Activated CD4-positive, CD25-positive, alpha-beta regulatory T cell treated with anti-CD3 and anti-CD28 coated beads, Interleukin-2, amount 50 U/mL, for 16 hours (primary cell): ENCODE measurements at places on chromosomes 2 and 18.

- no peak for DNase-seq
Measured at GRCh38 chr18:33875029-33875565, 297.1 kb downstream of the ASXL3 start.

DNA sequence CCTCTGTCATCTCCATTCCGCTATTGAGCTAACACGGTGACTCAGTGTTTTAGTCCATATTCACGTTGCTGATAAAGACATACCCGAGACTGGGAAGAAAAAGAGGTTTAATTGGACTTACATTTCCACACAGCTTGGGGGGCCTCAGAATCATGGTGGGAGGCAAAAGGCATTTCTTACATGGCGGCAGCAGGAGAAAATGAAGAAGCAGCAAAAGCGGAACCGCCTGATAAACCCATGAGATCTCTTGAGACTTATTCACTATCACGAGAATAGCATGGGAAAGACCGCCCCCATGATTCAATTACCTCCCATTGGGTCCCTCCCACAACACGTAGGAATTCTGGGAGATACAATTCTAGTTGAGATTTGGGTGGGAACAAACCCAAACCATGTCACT, 22.6 kb upstream of the CXXC1 start:
- DNase-seq, result no peak

GRCh38 chr18:38909972-38910371, 1344.4 kb upstream of the CELF4 start:
- DNase-seq, result no peak

DNA sequence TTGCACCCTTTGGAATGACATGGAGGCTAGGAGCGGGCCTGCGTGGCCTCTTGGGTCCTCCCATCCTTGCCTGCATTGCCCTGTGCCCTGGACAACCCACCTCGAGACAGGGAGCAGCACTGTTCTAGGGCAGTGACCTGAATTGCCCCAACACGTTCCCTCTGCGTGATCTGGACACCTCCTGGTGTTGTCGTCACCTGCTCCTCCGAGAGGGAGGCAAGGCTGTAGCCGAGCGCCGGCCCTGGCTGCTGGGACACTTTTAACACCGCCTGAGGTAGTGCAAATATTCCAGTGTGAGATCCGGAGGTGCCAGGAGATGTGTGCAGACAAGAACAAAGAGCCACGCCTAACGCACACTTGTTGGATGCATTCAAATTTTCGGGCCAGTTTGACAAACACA, 131.5 kb downstream of the SMAD7 start:
- no peak for DNase-seq

GRCh38 chr2:9398881-9399780, 24.2 kb downstream of the ITGB1BP1 start:
- no peak for DNase-seq

GRCh38 chr2:210004881-210005280, 2.4 kb downstream of the RPE start:
- DNase-seq, result no peak

GRCh38 chr2:176917-177316, 86.9 kb downstream of the SH3YL1 start:
- DNase-seq, result no peak

DNA sequence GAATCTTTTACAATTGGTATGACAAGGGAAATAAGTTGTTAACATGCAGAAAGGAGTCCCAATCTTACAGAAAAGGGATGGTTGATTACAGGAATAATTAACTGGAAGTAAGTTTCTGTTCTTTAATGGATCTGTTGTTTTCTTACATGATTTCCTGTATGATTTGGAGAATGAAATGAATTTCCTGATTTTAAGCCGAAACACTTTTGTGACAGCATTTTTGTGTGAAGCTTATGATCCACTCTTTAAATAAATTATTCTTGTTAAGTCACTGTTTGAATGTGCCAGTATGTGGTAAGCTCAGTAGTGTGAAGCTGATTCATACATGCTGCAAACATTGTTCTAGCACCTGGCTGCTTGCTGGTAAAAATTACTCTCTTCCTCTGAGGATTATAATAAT, 516.2 kb downstream of the DCDC2C start:
- DNase-seq, result no peak

GRCh38 chr2:212424082-212424481, 114.5 kb downstream of the ERBB4 start:
- no peak for DNase-seq

- no peak for DNase-seq
Measured at GRCh38 chr18:48320639-48320945, 88.6 kb downstream of the ZBTB7C start.

DNA sequence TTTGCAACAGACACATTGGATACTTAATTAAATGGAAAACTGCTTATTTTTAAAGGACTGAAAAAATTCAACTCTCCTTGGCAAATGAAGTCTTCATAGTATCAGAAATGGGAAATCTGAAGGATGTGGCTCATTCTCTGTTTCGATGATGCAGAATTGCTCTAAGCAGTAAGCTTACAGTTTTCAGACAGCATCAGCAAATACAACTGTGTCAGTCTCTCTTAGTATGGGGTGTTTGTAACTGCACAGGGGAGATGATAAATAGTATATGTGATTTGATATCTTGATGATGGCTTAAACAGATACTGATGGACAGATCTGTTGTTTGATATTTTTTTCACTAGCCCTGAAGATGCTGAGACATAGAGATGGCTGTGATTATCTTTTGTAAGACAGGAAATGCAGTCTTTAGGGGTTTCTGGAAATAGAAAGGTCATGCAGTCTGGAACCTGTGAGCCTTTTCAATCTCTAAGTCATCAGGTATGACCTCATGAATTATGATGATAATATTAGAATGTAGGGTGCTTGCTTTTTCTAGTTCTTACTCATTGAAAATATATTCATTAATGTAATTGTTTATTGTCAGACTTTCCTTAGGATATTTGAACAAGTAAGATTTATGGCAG, 84.2 kb downstream of the SLC4A10 start:
- no peak for DNase-seq

GRCh38 chr2:64819774-64820688, 166.3 kb upstream of the SERTAD2 start:
- DNase-seq, result peak; percentile 19

- DNase-seq, result no peak
Measured at GRCh38 chr2:46032996-46033395, 264.2 kb upstream of the EPAS1 start.

- no peak for DNase-seq
Measured at GRCh38 chr2:136703214-136703613, 62.1 kb upstream of the THSD7B start.

GRCh38 chr18:7727361-7728076, 160.4 kb downstream of the PTPRM start:
- no peak for DNase-seq

- no peak for DNase-seq
Measured at GRCh38 chr2:134721596-134721995, 2.8 kb upstream of the TMEM163 start.

DNA sequence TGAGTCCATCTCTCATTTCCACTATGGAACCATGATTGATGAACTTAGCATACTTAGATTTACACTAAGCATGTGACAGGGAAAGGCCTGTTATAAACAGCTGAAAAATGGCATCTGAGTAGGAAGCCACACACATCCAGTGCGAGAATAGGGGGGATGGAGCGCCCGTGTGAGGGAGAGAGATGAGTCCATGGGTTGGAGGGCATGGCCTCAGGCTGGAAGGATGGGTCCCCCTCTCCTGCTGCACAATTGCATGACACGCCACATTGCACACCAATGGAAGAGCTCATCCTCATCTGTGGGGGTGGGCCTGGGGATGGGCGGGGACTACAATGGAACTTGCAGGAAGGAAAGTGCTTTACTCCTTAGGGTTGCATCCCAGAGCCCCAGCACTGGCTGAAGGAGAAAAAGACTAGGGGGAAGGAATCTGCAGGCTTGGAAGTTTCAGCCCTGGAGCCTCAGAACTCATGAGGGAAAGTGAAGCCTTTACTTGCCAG, 46.4 kb upstream of the CXCR4 start:
- no peak for DNase-seq

GRCh38 chr2:45636008-45636407, 15.5 kb upstream of the PRKCE start:
- DNase-seq, result no peak

DNA sequence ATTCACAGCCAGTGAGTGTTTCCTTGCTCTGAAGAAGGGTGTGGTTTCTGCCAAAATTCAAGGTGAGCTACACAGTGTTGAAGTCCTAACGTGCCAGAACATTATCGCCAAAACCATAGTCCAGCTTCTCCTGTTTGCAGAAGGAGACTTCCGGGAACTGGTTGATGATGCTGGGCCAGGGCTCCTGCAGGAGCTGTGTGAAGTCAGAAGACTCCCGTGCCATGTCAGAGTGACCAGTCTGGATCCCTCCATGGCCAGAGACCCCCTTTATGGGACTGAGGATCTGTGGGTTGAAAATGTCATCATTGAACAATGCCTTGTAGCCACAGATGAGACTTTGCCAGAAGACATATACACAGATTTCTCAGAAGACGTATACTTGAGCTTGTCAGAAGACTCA, 96.0 kb upstream of the RAB12 start:
- DNase-seq, result no peak

DNA sequence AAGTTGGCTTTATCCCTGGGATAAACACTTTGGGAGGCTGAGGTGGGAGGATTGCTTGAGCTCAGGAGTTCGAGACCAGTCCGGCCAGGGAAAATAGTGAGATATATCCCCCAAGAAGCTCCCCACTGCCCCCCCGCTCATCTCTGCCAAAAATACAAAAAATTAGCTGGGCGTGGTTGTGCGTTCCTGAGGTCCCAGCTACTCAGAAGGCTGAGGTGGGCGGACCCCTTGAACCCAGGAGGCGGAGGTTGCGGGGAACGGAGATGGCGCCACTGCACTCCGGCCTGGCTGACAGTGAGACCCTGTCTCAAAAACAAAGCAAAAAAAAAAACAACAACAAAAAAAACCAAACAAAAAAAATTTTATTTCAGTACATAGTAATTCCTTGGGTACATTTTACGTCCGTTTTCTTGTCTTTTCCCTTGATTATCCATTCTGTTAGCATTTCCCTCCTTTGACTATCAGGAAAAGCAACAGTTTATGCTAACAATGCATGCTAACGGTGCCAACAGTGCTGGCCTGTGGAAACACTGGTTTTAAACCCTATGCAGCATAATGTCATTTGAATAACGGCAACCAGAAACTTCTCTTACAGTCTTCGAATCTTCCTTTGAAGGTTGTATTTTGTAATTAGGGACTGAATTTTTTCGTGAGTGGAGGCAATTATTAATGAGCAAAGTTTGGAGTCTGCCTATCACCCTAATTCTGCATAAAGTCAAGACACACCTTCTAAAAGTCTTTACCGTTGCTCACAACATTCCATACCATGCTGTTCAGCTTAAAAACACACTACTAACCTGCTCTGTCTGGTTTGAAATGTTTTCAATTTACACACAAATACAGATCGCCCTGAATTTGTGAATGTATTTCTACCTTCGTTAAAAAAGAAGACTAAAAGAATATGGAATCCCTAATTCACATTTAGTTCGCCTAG, 721 bp upstream of the MIB1 start:
- no peak for DNase-seq

- no peak for DNase-seq
Measured at GRCh38 chr18:50937183-50937582, 30.7 kb upstream of the ELAC1 start.

DNA sequence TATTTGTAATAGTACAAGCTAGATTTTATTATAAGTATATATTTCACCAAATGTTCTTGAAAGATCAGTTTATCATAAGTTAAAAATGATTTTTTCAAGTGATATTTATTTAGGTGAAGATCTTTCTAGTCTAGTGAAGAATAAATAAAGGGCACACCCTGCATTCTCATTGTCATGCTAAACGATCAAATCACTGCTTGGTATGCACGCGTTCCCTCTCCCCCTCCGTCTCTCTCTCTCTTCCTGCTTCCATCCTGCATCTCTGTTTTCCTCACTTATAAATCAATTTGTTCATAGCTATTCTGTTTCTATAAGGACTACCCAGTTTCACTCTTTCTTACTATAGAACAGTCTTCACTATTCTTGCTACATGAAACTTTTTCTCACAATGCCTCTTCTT, 1067.4 kb downstream of the LRP1B start:
- DNase-seq, result no peak

- no peak for DNase-seq
Measured at GRCh38 chr2:109185821-109186570, 57.0 kb downstream of the SH3RF3 start.

- no peak for DNase-seq
Measured at GRCh38 chr2:22450831-22451230, 934.1 kb upstream of the KLHL29 start.

DNA sequence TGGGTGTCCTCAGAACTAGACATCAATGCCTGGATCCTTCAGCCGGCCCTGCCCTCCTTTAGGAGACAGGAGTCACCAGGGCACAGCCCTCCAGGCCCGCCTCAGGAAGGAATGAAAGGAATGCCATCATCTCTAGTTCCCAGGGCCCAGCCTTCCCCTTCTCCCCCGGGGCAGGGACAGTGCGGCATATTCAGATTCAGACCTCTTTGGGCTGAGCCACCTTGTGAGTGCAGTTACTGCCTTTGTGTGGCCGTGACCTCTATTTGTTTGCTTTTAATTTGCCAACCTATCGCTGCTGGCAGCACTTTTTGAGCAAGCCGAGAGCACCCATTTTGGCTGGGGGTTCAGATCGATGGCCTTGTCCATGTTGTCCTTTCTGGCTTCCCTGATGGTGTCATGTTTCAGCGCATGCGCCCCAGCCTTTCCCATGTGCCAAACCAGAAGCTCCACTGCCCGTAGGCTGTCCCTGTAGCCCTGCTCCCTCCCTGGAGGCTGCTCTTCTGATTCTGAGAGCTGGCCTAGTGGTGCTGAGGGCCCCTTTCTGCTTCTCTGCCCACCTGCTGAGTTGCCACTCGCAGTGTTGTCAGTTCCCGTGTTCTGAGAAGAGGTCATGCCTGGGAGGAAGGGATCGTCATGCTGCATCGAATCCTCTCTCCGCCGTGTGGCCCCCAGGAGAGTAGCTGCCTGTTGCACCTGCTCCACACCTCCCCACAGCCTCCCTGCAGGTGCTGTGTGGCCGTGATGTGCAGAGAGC, 10.9 kb downstream of the ANKRD23 start:
- DNase-seq, result no peak

DNA sequence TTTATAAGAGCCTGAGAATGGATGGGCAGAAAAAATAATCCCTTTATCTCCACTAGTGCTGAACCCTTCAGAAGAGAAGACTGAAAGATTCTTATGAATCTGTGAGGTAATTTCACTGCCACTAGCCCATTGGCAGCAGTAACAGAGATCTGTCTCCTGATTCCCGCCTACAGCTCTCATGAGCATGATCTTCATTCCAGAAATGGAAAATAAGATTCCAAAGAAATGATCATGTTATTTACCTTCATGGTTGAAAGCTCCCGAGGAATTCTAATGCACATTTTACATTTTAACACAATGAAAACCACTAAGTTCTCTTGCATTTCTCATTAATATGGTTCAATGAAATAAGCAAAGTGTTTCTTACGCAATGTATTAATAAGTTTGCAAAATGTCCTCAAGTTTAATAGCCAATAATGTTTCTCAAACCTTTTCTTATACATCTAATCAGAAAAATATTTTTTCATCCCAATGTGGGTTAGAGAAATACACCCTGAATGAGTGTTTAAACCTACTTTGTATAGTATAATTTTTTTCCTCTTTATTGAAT, 905.6 kb downstream of the TMEM182 start:
- DNase-seq, result no peak
